Vagina (tissue), 2 donors: ENCODE measurements at places on chromosomes 1 and 21.

- DNase-seq, result no peak
Measured at GRCh38 chr1:180415985-180416633, 86.3 kb downstream of the ACBD6 start.

GRCh38 chr1:175675017-175675416 is 68.4 kb downstream of the TNR start:
- no peak for DNase-seq

DNA sequence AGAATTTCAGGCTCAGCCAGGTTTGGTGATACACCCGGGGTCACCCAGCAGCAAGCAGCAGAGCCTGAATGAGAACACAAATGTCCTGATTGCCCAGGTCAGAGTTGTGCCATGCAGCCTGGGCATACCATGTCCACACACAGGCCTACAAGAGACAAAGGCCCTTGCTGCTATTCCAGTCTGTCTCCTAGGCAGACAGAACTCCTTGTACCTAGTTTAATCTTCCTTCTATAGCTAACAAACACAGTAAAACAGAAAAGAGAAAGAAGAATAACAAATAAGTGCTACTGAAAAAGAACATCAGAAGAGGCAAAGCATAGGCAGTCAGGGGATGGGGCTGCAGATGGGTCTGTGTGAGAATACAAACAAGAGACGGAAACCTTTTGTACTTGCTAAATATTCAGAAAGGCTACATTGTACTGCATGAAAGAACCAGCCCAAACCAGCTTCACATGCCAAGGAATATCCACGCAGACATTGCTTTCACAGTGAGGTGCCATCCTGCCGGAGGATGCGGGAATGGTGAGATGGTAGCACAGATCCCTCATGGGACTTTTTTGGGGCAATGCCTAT is 401.7 kb downstream of the OMA1 start:
- no peak for DNase-seq

- DNase-seq, result no peak
Measured at GRCh38 chr1:26344147-26344920, 9.6 kb downstream of the CRYBG2 start.

- no peak for DNase-seq
Measured at GRCh38 chr1:232988572-232989040, 38.2 kb downstream of the NTPCR start.

DNA sequence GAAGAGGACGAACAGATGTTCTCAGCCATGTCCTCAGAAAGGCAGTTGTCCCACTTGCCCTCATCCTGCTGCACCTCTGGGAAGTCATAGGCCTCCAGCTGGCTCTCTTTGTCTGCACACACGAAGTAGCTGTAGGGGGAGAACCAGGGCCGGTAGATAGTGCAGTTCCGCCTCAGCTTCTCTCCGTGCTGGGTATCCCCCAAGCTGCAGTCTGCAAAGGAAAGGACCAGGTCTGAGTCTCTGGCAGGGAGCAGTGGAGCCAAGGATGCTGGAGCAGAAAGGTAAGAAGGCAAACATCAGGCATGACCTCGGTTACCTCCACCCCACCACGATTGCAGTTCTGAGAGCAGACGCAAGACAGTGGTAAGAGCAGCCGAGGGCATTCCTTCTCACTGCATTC is 2.2 kb downstream of the SPATA46 start:
- no peak for DNase-seq

GRCh38 chr1:116498789-116499628 is 71.8 kb downstream of the CD58 start:
- DNase-seq, result no peak

GRCh38 chr1:167714098-167714438 is 7.7 kb upstream of the MPZL1 start:
- DNase-seq, result no peak

- DNase-seq, result no peak
Measured at GRCh38 chr1:234601301-234602017, 8.5 kb downstream of the IRF2BP2 start.

DNA sequence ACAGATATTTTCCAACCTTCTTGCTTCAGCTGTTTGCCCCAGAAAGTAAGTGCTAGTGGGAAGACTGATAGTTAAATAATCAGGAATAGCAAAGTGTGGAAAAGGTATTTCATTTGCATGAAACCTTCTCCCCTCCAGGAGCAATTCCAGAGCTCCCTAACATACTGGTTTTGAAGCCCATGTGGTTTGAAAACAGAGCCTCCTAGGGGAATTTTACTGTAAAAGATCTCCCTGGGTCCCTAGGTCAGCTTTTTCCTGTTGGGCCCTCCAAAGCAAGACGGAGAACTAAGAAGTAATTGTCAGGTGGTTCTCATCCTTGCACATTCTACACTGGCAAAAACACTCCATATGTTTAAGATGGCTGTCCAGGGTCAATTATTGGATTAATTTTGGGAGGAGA is 218.7 kb upstream of the FOXD3 start:
- no peak for DNase-seq

- DNase-seq, result no peak
Measured at GRCh38 chr21:42042651-42043050, 28.5 kb upstream of the UMODL1 start.

- peak; percentile 60 for DNase-seq
Measured at GRCh38 chr21:41245509-41246135, 71.0 kb upstream of the FAM3B start.

- DNase-seq, result no peak
Measured at GRCh38 chr1:117017648-117018047, 16.1 kb downstream of the CD101 start.

DNA sequence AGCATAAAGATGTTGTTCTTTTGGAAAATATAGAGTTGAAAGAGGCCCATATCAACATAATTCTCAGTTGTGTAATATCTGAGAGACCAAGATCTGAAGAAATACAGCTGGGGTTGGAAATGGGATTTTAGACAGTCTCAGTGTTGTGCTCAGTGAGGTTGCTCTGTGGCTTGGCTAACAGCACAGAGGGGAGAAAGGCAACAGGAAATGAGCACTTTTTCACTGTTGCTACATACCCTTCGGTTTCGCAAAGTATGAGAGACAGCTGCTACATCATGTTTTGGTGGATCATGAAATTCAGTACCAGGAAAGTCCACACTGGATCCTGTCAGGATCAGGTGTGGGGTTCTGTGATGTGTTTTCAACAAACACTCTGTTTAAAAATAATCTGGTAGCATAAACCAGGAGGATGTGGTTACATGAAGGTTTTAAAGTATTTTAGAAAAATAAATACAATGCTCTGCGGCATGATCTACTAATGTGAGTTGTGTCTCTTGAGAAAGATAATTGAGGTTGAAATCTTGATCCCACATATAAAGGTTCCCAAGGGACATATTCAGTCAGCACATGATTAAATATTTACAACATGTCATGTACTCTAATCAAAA is 7.0 kb upstream of the GPR88 start:
- no peak for DNase-seq

DNA sequence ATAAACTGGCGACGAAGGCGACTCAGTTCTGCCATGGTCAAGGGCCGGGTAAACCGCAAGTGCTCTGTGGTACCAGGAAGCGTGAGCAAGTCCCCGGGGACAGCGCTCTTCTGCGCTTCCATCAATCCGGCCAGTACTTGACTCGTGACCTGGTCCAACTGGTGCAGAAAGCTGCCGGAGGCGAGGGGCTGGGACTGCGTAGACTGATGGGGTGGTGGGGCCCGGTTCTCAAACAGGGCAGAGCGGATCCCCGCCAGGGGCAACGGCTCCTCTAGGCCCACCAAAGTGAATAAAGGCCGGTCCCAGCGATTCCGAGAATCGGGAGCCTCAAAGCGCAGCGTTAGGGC is 852 bp downstream of the KTI12 start:
- no peak for DNase-seq

GRCh38 chr1:31830511-31830910 is 14.7 kb upstream of the SPOCD1 start:
- no peak for DNase-seq

DNA sequence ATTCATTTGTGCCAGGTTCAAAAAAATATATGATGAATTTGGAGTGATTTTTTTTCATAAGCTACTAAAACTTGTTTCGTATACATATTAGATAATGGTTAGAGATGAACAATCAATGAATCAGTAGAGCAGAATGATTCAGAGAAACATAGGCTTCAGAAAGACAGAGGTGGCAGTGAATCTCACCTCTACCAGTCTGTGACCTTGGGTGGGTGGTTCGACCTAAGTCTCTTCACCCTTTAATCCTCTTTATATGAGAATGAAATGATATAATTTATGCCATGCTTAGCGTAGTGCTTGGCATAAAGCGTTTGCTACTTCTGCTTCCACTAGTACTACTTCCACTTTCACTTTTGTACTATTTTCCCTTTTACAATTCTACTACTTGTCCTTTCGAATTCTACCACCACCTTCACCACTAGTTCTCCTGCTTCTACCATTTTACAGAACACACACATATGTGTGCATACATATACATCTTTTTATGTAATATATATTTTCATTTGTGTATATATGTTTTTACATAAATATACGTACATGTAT is 45.1 kb downstream of the FYB2 start:
- DNase-seq, result no peak

GRCh38 chr1:89736937-89737733 is 83.7 kb upstream of the LRRC8D start:
- no peak for DNase-seq

DNA sequence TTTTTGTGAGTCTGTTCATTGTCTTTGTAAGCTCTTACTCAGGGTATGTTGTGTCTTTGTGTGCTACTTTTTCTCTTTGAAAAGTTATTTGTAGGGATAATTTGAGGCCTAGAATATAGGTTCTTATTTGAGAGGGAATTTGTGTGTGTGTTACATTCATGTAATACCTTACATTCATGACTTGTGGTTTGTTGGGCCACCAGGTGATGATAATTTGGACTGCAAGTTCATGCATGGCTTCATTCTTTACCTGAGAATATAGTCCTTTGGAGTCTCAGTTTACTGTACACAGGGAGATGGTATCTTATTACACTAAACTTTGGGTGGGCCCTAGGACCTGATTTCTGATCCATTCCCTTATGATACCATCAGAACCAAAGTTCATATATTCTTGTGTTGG is 51.8 kb upstream of the FASLG start:
- DNase-seq, result no peak

DNA sequence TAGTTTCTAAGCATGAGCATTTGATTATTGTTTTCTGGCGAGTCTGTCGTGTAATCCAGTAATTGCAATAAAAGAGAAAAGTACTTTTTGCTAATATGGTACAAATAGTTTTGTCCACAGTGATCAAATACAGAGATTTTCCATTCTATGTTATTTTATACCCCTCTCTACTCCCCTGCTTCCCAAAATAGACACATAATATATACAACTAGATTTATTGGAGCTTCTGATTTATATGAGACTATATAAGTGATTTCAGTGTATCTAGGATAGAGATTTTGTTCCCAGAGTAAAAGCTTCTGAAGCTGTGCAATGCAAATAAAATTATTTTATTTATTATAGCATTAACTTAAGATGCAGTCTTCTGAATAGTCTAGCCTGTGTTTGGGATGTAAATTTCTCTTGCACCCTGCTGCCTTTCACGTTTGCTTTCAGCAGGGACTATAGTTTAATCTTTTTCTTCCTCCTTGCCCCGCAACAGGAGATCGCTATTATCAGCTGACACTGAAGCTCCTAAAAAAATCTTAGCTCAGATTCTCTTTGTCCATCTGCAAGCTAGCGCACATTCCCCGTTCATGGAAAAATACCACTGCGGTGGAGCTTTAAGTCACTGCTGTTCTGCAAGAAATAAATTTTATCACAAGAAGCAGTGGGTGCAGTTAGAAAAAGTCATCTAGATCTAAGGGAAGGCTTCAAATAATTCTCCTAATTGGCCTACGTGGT is 273.3 kb downstream of the DISC1 start:
- no peak for DNase-seq

DNA sequence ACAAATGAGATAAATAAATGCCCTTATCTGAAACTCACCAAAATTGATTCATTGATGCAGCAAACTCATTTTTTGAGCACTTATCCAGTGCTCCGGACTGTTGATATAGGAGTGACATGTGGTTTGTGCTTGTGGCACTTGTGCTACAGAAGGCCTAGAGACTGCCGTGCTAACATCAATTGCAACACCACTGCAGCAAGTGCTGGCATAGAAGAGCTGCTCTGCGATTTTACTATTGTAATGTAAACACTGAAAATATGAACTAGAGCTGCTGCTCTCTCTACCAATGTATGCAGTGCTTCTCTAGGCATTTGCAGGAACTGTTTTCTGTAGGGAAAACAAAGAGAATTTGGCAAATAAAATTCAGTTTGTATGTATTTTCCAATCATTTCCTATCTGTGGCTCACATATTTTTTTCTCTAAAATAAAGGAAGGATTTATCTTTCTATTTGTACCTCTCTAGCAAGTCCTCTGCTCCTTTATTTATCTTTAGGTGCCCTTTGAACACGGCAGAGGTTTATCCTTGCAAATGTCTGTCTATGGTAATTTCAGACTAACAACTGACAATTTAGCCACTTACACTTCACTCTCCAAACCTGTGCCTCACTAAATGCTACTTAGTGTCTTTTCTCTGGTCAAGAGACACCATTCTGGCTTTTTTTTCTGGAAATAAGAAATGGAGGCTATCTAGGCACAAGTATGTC is 409.5 kb upstream of the ADGRL2 start:
- no peak for DNase-seq

- DNase-seq, result no peak
Measured at GRCh38 chr1:63635681-63636080, 42.5 kb downstream of the PGM1 start.

GRCh38 chr1:183719289-183719688 is 66.2 kb upstream of the APOBEC4 start:
- no peak for DNase-seq

DNA sequence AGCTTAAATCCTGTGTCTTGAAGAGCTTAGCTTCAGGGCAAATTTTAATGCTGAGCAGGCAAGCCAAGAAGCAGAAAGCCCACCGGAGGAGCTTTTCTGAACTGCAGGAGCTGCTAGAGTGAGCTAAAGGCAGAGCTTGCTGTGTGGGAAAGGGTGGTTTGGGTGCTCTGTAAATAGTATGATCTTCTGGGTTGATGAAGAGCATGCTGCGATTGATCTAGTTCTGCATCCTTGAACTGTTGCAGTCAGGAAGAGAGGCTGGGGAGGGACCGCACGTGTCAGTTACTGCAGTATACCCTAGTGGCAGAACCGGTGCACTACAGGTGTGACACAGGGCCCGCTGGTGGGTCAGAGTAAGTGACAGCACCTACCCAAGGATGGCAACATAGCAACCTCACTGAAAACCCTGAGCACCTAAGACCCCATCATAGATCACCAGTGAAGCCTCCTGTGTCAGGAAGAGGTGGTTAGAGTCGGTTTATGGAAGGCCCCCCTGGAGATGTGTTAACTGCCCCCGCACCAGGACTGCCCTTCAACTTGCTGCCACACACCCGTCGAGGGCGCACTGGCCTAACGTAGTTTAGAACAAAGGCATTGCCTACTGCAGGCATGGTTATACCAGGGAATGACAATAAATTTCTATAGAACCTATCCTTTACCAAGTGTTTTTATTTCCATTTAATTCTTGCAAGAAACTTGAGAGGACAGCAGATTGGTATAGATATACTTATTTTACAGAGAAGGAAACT is 146.0 kb upstream of the KIAA0040 start:
- no peak for DNase-seq

DNA sequence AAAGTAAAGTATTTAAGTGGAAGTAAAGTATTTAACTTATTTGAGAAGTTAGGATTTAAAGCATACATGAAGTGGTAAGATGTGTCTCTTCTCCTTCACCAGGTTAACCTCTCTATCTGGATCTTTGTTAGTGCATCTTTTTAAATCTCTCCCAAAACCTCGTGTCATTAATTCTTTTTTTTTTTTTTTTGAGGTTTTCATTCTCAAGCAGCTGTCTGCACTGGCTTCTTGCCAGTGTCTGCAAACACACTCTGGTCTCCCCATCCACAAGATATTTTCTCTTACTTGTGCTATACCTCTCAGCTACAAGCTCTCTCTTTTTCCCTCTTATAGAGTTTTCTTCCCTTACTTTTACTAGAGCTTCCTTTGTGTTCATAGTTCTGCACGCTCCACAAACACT is 49.0 kb downstream of the CLDN17 start:
- DNase-seq, result no peak
